Natural killer cell (primary cell): ENCODE measurements at places on chromosomes 6 and 20.

GRCh38 chr6:150929416-150929815, 63.9 kb downstream of the MTHFD1L start:
- no peak overlapping the region for H3K27ac ChIP-seq
- no peaks in the 10 kb centered on the region for H3K36me3 ChIP-seq
- DNase-seq = no peak

- no peak for DNase-seq
- H3K4me3 ChIP-seq = no peak overlapping the region
- H3K4me1 ChIP-seq = no peaks in the 10 kb centered on the region
- no peaks in the 10 kb centered on the region for H3K36me3 ChIP-seq
- H3K27me3 ChIP-seq = no peaks in the 10 kb centered on the region
- H3K27ac ChIP-seq = no peak overlapping the region
These were observed 39.7 kb upstream of the FAM50B start for GRCh38 chr6:3809515-3809891.

DNA sequence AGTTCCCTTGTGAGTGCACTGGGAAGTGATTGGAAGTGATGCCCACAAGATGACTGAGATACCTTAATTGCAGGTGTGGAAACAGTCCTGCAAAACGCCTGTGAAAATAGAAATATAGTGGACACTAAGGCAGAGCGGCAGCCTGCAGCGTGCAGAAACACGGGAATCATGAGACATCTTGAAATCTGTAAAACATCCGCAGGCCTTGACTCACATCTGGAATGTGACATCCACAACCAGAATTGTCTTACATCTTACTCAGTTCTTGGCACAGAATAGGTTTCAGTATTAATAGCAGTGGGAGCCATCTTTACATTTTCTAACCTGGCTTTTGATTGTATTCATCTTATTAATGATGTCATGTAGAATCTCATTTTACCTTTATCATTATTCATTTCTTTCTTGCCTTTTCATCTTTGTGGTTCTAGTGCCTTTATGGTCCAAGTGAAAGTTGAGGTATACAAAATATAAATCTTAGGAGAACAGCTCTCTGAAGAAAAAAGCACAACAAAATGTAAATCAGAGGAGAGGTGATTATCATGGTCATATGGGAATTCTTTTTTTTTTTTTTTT, 44.6 kb downstream of the CDYL start:
- no peaks in the 10 kb centered on the region for H3K27me3 ChIP-seq
- H3K4me3 ChIP-seq = no peak overlapping the region
- no peak overlapping the region for H3K27ac ChIP-seq
- DNase-seq = no peak
- H3K36me3 ChIP-seq = no peaks in the 10 kb centered on the region

DNA sequence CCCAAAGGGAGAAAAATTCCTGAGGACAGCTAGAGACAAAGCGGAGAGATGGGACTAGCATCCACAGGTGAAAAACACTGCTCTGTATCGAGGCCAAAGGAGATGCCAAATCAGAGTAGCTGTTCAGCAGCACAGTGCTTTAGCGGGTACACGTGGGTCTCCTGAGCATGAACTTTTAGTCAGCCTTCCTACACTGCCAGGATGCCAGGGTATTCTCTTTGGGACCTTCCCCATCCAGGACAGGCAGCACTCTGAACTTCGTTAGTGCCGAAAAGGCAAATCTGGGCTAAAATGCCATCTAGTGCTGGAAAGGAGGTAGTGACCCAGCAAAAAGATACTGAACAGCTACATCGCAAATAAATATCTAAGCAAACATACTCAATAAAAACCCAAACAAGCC, 64.9 kb downstream of the C6orf58 start:
- H3K27me3 ChIP-seq = no peaks in the 10 kb centered on the region
- no peaks in the 10 kb centered on the region for H3K36me3 ChIP-seq
- H3K4me1 ChIP-seq = no peaks in the 10 kb centered on the region
- no peak overlapping the region for H3K27ac ChIP-seq

DNA sequence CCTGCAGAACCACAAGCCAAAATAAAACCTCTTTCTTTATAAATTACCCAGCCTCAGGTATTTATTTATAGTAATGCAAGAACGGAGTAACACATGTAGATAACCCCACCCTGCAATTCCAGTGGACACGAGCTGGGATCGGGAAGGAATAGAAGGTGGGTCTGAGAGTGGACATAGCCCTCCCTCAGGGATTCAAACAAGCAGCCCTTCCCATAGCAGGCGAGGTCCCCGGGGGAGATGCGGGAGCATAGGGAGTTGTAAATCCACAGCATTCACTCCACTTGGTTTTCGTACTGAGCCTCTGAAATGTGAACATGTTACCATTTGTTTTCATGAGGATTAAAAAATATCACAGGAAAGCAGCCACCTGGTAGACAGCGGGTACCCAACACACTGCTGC, 312.6 kb downstream of the CDH4 start:
- no peaks in the 10 kb centered on the region for H3K36me3 ChIP-seq
- no peaks in the 10 kb centered on the region for H3K27me3 ChIP-seq
- no peaks in the 10 kb centered on the region for H3K4me1 ChIP-seq
- no peak overlapping the region for H3K27ac ChIP-seq
- H3K4me3 ChIP-seq = no peak overlapping the region

DNA sequence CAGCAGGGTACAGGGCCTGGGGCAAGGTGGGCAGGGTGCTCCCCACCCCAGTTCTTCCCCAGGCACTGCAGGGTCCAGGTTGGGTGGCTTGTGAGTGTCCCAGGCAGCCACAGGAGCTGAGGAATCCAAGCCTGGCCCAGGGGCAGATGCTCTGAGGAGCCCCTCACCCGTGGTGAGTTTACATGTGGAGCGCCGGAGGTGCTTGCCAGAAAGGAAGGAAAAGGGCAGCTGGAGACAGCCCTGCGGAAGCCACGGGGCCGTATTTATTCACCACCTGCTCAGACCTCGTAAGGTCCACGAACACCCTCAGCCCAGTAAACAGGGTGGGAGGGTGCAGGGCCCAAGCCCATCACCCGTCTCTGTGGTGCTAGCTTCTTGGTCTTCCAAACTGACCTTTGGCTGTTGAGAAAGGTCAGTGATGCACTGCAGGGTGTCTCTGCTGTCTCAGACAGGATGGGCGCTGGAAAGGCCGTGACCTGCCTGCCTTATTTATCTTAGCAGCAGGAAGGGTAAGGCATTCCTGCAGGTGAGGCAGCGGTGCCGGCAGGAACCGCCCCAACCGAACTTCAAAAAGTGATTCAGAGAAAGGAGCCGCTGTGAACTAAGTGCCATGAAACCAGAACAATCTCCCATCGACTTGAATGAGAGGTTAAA, 4.0 kb upstream of the FRMD1 start:
- no peak overlapping the region for H3K4me3 ChIP-seq
- H3K27me3 ChIP-seq = no peaks in the 10 kb centered on the region
- no peak overlapping the region for H3K27ac ChIP-seq
- no peak for DNase-seq
- no peaks in the 10 kb centered on the region for H3K4me1 ChIP-seq

DNA sequence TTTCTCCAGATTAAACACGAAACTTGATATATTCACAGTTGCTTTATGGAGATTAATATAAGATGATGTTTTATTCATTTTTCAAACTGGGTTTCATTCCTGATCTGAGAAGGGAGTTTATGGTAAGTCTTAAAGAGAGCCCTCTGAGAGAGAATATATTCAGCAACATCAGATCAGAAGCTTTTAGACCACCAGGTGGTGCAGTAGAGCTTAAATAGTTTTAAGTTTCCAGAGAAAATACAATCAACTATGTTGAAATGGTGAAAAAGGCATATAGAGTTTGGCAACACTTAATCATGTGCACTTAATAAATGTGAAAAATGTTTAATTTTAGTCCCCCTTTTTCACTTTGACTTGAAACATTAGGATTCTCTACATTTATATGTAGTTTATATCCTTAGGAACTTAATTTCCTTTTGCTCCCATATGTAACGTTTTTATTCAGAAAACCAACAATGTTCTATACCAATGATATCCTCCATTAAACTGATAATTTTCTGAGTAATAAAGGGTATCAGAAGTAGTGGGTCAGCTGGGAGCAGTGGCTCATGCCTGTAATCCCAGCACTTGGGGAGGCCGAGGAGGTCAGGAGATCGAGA, 86.4 kb upstream of the CLDN20 start:
- no peak overlapping the region for H3K4me3 ChIP-seq
- no peaks in the 10 kb centered on the region for H3K4me1 ChIP-seq
- H3K36me3 ChIP-seq = no peaks in the 10 kb centered on the region
- H3K27me3 ChIP-seq = no peaks in the 10 kb centered on the region

DNA sequence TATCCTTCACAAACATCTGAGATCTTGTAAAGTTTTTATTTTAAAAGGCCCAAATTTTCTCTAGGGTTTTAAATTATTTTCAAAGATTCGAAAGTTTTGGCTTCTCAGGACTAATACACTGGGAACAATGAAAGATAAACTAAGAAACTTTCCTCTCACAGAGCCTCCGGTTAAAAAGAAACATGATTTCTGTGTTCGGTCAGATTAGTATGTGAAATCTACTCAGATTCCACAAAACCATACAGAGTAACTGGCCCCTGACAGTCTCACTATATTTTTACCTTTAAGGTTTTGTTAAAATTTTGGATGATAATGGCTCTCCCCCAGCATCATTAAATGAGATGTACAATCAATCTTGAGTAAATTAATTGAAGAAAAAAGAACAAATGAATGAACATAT, 471.0 kb downstream of the COL12A1 start:
- DNase-seq = no peak
- no peak overlapping the region for H3K4me3 ChIP-seq
- no peak overlapping the region for H3K27ac ChIP-seq
- no peaks in the 10 kb centered on the region for H3K27me3 ChIP-seq
- no peaks in the 10 kb centered on the region for H3K36me3 ChIP-seq

DNA sequence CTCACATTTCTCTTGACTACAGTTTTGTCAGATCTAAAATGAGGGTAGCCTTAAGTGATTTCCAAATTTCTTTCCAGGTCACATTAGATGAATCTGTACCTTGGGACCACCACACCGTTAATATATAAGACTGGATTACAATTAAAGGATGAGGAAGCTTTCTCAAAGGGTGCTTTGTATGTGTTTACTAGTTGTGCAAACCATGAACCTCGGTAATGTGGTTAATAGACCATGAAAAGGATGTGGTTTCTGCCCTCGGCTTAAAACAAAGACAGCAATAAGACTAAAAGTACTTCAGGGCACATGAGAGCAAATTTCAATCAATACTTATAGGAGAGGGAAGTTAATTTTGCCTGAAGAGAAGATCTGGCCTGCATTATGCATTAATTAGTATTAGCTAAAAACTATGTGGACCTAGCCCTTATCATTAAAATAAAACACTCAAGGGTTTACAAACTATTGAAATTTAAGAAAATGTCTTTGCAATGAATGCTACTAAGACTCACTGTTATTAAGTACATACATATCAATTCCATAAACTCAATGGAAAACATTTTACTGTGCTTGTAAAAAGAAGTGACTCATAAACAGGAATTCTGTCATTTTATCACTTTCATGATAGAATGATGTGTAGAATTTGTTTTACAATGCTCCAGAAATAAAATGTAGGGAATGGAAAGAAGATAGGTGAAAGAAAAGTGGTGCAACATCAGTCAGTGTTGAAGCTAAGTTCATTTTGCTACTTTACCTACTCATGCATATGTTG, 936 bp upstream of the TMX4 start:
- H3K27ac ChIP-seq = peak overlapping the region; percentile 91
- H3K4me3 ChIP-seq = peak overlapping the region; percentile 79
- DNase-seq = peak; percentile 78
- peaks cover 8% of the 10 kb centered on the region for H3K4me1 ChIP-seq

- H3K27me3 ChIP-seq = no peaks in the 10 kb centered on the region
- H3K27ac ChIP-seq = no peak overlapping the region
These were observed 38.5 kb downstream of the RBM38 start for GRCh38 chr20:57429580-57430200.

- H3K36me3 ChIP-seq = no peaks in the 10 kb centered on the region
- no peak overlapping the region for H3K27ac ChIP-seq
- no peaks in the 10 kb centered on the region for H3K4me1 ChIP-seq
- no peak for DNase-seq
- H3K27me3 ChIP-seq = no peaks in the 10 kb centered on the region
These were observed 231.0 kb downstream of the QKI start for GRCh38 chr6:163645560-163645959.

- no peaks in the 10 kb centered on the region for H3K4me1 ChIP-seq
- DNase-seq = peak; percentile 13
- no peak overlapping the region for H3K27ac ChIP-seq
- H3K4me3 ChIP-seq = no peak overlapping the region
- H3K36me3 ChIP-seq = no peaks in the 10 kb centered on the region
These were observed 26.5 kb downstream of the CD109 start for GRCh38 chr6:73722318-73723060.

DNA sequence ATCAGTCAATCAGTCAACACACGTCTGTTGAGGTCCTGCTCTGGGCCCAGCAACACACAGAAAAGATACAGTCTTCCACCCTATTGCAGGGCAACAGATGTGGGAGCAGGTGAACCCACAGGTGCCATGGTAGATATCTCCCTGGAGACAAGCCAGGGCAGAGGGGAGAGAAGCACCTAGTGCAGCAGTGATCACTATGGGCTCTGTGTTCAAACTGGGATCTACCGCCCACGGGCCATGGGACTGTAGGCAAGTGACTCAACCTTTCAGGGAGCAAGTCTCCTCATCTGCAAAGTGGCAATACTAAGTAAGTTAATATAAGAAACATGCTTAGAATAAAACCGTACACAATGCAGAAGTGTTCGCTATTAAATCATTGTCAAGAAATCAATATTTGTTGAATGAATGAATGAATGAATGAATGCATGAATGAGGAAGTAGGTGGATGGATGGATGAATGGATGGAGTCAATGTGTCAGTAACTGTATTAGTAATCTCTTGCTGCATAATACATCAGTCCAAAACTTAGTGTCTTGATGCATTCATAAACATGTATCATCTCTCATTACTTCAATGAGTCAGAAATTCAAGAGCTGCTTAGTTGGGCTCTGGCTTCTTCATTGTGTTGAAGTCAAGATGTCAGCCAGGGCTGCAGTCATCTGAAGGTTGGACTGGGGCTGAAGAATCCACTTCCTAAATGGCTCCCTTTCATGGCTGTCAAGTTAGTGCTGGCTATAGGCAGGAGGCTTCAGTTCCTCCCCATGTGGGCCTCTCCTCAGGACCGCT, 31.9 kb upstream of the NFATC2 start:
- no peak for DNase-seq
- no peak overlapping the region for H3K27ac ChIP-seq
- no peak overlapping the region for H3K4me3 ChIP-seq
- H3K36me3 ChIP-seq = no peaks in the 10 kb centered on the region
- no peaks in the 10 kb centered on the region for H3K4me1 ChIP-seq
- no peaks in the 10 kb centered on the region for H3K27me3 ChIP-seq

GRCh38 chr6:99943846-99944245, 50.2 kb downstream of the MCHR2 start:
- no peaks in the 10 kb centered on the region for H3K4me1 ChIP-seq
- no peak overlapping the region for H3K4me3 ChIP-seq
- H3K36me3 ChIP-seq = no peaks in the 10 kb centered on the region
- H3K27ac ChIP-seq = no peak overlapping the region

DNA sequence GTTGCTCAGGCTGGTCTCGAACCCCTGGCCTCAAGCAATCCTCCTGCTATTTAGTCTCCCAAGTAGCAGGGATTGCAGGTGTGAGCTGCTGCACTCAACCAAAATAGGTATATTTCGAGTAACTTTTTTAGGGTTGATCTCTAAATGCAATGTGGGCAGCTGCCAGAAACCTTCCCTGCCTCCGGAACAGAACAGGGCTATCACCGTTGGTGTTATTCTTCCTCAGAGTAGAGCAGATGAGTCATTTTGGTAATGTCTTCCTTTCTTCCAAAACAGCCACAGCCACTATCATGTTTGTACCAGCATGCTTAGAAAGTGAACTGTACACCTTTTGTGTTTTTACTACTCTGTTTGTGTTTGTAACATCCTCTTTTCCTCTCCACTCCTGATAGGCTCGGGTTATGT, 44.1 kb downstream of the SNX9 start:
- H3K27ac ChIP-seq = no peak overlapping the region
- H3K36me3 ChIP-seq = no peaks in the 10 kb centered on the region
- H3K4me3 ChIP-seq = no peak overlapping the region
